ENCODE measurements at places on chromosomes 5 and 9.

DNA sequence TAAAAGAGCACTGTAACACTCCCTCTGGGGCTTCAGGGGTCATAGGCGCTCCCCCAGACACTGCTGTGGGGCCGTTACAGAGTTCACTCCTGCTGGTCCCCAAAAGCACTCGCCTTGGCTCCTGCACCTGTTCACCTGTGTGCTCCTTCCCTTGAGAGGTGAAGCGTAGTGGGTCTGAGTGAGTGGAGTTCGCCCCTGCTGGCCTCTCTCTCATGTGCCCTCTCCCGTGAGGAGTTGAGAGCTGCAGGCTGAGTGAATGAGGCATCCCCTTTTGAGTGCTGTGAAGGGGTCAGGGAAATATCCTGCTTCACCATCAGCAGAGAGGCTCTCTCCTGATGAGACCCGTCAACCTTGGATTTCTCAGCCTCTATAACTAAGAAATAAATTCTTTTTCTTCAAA is 134.6 kb upstream of the TUT7 start:
- DNase-seq = no peak

- DNase-seq = no peak
Measured at GRCh38 chr5:147177125-147177840, 57.5 kb upstream of the STK32A start.

GRCh38 chr5:56259002-56259511 is 25.9 kb upstream of the ANKRD55 start:
- DNase-seq = no peak

- no peak for DNase-seq
Measured at GRCh38 chr9:129571298-129572051, 49.4 kb downstream of the C9orf50 start.

DNA sequence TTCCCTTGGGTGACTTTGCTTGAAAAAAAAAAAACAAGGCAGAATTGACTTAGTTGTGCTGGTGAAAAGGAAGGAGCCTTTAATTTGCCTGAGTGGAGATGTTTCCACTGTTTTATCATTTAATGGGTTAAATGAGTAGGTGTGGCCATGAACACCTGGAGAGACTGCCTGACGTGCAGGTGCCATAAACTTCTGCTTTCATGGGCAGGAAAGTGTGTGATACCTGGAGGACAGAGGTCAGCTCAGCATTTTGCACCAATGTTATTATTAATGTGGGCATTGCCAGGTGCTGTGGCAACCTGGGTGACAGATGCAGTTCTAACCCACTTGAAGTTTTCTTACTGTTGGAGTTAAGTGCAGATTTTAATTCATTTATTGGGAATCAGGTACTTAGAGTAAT is 145.4 kb downstream of the CD180 start:
- peak; percentile 33 for DNase-seq

GRCh38 chr5:128491291-128491690 is 46.8 kb downstream of the FBN2 start:
- DNase-seq = no peak

DNA sequence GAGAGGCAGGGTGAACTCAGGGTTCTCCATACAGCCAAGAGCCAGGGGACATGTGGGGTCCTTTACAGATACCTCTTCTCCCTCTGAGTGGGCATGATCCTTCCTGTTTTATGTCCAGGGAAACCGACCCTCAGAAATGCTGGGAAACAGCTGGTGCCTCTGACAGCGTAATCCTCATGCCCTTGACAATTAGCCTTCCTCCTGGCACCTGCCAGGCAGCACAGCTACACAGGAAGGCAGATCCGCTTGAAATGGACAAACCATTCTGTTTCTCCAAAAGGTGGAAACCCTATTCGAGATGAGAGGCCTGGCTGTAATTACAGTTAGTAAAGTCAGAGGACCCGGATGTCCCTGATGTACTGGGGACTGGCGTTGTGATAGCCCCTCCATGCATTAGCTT is 7.2 kb downstream of the ERGIC1 start:
- peak; percentile 73 for DNase-seq

GRCh38 chr5:136780518-136780917 is 415.2 kb upstream of the TRPC7 start:
- DNase-seq = no peak

DNA sequence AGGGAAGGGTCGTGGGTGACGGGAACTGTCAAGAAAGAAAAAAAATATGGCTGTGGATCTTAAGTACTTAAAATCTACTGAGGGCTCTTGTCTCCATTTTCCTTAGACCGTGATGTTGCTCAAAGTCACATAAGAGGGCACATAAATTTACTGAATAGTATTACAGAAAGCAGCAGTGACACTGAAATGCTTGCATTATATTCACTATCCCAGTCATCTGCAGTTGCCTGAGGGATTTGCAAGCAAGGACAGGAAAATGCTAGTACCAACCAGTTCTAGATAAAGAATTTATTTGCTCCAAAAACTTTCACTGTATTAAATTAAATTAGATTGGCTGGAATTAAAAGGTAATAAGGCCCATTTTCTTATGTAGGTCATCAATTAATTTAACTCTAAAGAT is 106.5 kb upstream of the CCDC152 start:
- no peak for DNase-seq
